Brain pericyte (primary cell): ENCODE measurements at places on chromosomes 1 and 21.

DNA sequence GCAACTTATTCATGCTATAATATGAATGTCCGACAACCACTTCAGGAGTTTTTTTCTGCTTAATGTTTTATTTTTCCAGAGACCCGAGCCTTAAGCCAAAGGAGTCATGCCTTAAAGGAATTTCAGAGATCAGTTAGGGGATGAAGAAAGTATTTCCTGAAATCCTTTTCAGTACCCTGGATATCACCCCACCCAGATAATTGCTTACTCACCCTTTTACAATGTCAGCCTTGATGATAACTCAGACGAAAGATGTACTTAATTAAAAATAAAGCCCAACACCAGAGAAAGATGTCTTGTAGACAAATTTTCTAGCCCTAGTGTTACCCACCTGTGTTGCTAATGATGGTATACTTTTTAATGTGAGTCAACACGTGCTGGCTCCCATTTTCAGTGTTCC, 124.1 kb downstream of the XCL2 start:
- DNase-seq: no peak

GRCh38 chr1:94660994-94661393, 119.4 kb upstream of the F3 start:
- DNase-seq: no peak

- no peak for DNase-seq
Measured at GRCh38 chr1:180966744-180967536, 54.2 kb downstream of the KIAA1614 start.

DNA sequence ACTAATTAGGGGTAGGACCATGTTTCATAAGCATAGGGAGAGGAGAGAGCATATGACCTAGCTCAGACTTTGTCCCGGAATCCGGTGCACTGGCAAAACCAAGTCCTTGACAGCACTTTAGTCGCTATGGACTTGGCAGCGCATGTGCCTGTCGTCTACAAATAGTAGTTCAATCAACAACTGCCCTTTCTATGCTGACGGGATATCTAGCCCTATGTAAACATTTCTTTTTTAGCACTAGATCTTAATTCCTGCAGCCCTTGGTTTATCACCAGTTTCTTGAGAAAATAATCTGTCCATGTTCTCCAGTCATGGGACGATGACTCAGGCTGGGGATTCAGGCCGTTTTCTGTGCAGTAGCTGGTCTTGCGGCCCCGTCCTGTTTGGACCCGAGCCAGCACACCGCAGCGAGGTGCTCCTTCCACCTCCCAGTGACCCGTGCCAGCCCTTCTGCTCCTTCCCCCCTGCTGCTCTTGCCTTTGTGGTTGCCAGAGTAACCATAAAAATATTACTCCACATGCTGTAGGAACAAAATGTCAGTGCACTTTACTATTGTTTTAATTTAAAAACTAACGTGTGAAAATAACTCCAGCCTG, 8.6 kb upstream of the MT1HL1 start:
- DNase-seq: peak; percentile 97

- DNase-seq: no peak
Measured at GRCh38 chr1:59769736-59770095, 45.0 kb upstream of the HOOK1 start.

DNA sequence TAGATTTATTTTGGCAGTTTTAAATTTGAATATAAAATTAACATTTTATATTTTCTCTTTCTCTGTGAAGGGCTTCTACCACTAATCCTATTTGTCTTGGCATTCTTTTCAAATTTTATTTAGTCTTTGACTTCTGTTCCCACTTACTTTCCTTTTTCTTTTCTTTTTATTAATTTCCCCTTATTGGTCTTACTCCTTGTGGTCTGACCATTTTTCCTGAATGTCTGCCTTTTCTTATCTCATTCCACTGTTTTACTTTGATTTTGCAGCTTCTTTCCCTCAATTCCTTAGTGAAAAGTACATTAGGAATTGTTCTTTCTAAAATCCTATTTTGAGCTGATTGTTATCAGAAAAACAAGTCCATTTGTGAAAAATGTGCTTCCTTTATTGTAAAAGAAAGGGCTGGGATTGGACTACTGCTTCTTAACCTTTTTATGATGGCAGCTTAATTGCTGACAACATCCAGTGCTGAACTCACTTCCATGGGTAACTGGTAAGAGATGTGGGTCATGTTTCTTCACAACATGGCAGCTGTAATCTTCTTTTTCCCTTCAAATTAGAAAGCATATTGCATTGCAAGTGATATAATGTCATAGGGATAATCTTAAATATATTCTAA, 284.6 kb downstream of the DNM3 start:
- no peak for DNase-seq
